Astrocyte (in vitro differentiated cells and primary cell): ENCODE measurements at places on chromosomes 6 and 20. TPM values are rescaled to one million over a fixed set of nuclear protein-coding genes. Genes with fewer than 3 reads are reported as not detected.

SLCO4A1 gene
- 0.43 TPM in 1 of 2 replicates, not detected in the other for total RNA-seq

CDSN gene
- total RNA-seq, result 0.22 and 0.27 TPM in 2 replicates

C6orf15 gene
- 4.6 and 6.4 TPM in 2 replicates for total RNA-seq

MDFI gene
- total RNA-seq, result 144 and 167 TPM in 2 replicates

AGPAT4 gene
- 27.2 and 27.9 TPM in 2 replicates for total RNA-seq

MCHR2 gene
- total RNA-seq, result not detected in 2 replicates

C6orf163 gene
- 1.6 and 2.9 TPM in 2 replicates for total RNA-seq

NNAT gene
- total RNA-seq, result 3.1 and 3.6 TPM in 2 replicates

PBX2 gene
- 80.7 and 83.7 TPM in 2 replicates for total RNA-seq

BPIFB4 gene
- not detected in 2 replicates for total RNA-seq

PMEPA1 gene
- 49.4 and 65.1 TPM in 2 replicates for total RNA-seq

C6orf141 gene
- 0.55 and 4.6 TPM in 2 replicates for total RNA-seq

IL20RA gene
- 0.07 and 0.17 TPM in 2 replicates for total RNA-seq

TAP1 gene
- total RNA-seq, result 135 and 160 TPM in 2 replicates

RAB44 gene
- total RNA-seq, result 0.14 and 0.16 TPM in 2 replicates

PROKR2 gene
- total RNA-seq, result not detected in 2 replicates

TMEM151B gene
- 0.07 and 0.09 TPM in 2 replicates for total RNA-seq

SRMS gene
- 0.14 TPM in 1 of 2 replicates, not detected in the other for total RNA-seq

C4A gene
- total RNA-seq, result 3.8 and 4.6 TPM in 2 replicates
